Panc1 (cell line): ENCODE measurements at places on chromosomes 16 and 17. TPM values are rescaled to one million over a fixed set of nuclear protein-coding genes. Genes with fewer than 3 reads are reported as not detected.

- no peak for DNase-seq
- H3K27me3 ChIP-seq = no peaks in the 10 kb centered on the region
- no peaks in the 10 kb centered on the region for H3K36me3 ChIP-seq
- no peaks in the 10 kb centered on the region for H3K4me1 ChIP-seq
These were observed 198.6 kb downstream of the RPTOR start for GRCh38 chr17:80743181-80743771.

GRCh38 chr17:48860034-48860433 lies 29.2 kb downstream of the CALCOCO2 start:
- H3K4me1 ChIP-seq = no peaks in the 10 kb centered on the region
- DNase-seq = no peak
- H3K36me3 ChIP-seq = peaks cover 11% of the 10 kb centered on the region; the same call in 1 of the 2 replicates
- no peak overlapping the region for H3K4me3 ChIP-seq
- no peak overlapping the region for H3K27ac ChIP-seq

DNA sequence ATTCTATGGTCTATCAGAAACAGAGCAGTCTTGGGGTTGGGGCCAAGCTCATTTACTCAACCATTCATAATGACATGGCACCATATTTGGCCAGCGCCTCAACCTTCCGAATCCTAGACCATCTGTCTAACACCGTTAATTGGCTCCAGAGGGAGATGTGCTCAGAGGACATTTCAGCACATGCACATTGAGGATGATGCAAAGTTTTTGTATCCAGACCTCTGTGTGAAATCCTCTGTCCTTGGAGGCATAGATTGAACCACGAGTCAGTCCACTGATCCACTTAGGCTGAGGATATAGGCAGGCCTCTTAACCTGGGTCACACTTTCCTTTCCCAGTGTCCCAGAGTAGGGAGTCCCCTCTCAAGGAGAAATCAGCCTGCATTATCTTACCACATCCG lies 85.5 kb downstream of the SHISA6 start:
- no peaks in the 10 kb centered on the region for H3K4me1 ChIP-seq
- H3K4me3 ChIP-seq = no peak overlapping the region
- H3K27me3 ChIP-seq = no peaks in the 10 kb centered on the region
- no peak for DNase-seq
- no peaks in the 10 kb centered on the region for H3K36me3 ChIP-seq
- H3K27ac ChIP-seq = no peak overlapping the region

Gene KCNJ16
- total RNA-seq = not detected

Gene CLEC18A
- 0.46 TPM for total RNA-seq

Gene GPRC5C
- 57.1 TPM for total RNA-seq

DNA sequence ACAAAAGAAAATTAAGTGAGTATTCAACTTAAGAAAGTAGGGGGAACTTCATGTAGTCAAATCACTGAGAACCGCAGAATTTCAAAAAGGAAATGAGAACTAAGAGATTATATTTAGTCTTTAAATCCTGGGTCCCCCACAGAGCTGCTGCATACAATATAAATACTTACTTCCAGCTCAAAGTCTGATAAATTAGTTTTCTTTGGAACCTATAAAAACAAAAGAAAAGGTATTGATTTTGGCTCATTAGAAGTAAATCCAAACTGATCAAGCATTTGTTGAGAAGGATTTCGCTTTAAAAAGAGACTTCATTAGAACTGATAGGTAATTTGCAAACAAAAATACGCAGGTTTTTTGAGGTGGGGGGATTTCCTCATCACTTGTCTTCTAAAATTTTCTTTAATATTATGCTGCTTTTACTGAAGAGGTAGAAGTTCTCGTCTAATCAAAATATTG lies 21.9 kb downstream of the PARN start:
- no peak overlapping the region for H3K27ac ChIP-seq
- no peaks in the 10 kb centered on the region for H3K4me1 ChIP-seq
- DNase-seq = no peak
- no peak overlapping the region for H3K4me3 ChIP-seq
- H3K36me3 ChIP-seq = peaks cover 43% of the 10 kb centered on the region

GRCh38 chr17:72702136-72702735 lies 390.3 kb downstream of the SLC39A11 start:
- no peak overlapping the region for H3K4me3 ChIP-seq
- H3K27ac ChIP-seq = peak overlapping the region; percentile 77
- peaks cover 60% of the 10 kb centered on the region for H3K4me1 ChIP-seq

- DNase-seq = no peak
- H3K36me3 ChIP-seq = no peaks in the 10 kb centered on the region
- no peaks in the 10 kb centered on the region for H3K4me1 ChIP-seq
- H3K4me3 ChIP-seq = no peak overlapping the region
- no peaks in the 10 kb centered on the region for H3K27me3 ChIP-seq
These were observed 152.0 kb upstream of the HS3ST3A1 start for GRCh38 chr17:13753771-13754170.

GRCh38 chr17:73480740-73481139 lies 163.5 kb downstream of the SDK2 start:
- no peak overlapping the region for H3K27ac ChIP-seq
- no peak for DNase-seq
- H3K36me3 ChIP-seq = no peaks in the 10 kb centered on the region
- H3K4me3 ChIP-seq = no peak overlapping the region
- no peaks in the 10 kb centered on the region for H3K27me3 ChIP-seq

Gene DNAH17
- total RNA-seq = 0.18 TPM

- no peaks in the 10 kb centered on the region for H3K27me3 ChIP-seq
- no peak overlapping the region for H3K27ac ChIP-seq
- DNase-seq = no peak
- no peak overlapping the region for H3K4me3 ChIP-seq
These were observed 96.7 kb upstream of the CDH5 start for GRCh38 chr16:66269617-66270332.

- H3K27me3 ChIP-seq = no peaks in the 10 kb centered on the region
These were observed 13.5 kb downstream of the KIF18B start for GRCh38 chr17:44933824-44934744.
